ENCODE measurements at places on chromosomes 16 and 17. TPM values are rescaled to one million over a fixed set of nuclear protein-coding genes. Genes with fewer than 3 reads are reported as not detected.

The HOXB4 gene
- not detected for total RNA-seq

DNA sequence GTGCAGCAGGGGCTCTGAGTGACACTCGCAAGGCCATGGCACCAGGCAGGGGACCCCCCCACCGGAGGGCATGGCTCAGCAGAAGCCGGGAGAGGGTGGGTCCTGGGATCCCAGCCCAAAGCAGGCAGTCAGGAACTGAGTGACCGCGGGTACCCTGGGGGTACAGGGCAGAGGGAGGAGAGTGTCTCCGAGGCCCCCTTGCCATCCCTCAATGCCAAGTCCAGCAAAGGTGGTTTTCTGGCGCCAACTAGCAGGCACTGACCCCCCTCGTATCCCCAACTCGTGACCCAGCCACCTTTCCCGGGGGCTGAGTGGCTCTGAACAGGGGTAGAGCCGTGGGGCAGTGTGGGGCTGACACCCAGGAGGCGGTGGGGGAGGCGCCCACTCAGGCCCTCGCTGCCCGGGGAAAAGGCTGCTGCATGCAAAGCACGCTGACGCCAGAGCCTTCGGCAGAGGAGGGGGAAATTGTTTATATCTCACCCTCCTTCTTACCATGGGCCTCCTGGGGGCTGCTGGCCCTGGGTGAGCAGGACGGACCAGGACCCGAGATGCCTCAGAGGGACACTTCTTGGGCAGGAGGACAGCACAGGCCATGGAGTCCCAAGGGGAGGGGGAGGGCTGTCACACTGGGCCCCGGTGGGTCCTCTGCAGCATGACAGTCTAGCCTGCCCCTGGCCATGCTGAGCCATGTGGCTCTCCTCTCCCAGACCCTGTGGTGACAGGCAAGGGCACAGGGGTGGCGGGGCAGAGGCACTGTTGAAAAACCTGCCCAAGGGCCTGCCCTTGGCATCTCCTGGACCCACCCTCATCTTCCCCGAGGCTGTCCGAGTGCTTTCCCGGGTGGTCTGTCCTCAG is 14.6 kb upstream of the ENPP7 start:
- no peak for DNase-seq

The P2RX5 gene
- total RNA-seq = 28.9 TPM

DNA sequence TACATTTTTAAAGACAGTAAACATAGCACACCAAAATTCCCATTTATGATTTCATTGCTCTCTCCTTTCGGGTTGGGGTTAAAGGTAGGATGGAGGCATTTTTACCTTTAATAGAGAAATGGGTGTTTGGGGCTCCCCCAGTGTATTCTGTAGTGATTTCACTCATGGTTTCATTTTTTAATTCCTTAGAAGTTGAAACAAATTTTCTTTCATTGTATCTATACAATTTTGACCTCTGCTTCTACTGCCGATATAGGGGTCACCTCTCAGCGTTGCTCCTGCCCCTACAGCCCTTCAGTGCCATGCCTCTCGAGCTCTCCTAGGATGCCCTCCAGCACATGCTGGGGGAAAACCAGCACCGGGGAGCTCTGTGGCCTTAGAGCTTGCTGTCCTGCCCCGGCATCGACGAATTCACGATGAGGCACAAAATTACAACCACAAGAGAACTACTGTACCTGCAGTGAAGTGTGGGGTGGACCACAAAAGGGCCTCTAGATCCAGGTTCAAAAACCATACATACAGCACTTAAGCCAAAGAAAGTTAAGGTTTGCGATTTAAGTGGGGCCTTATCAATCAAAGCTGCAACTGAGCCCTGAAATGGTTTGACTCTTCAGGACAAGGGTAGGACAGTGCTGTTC is 39.3 kb downstream of the LITAFD start:
- DNase-seq = no peak

The ZG16 gene
- not detected for total RNA-seq

DNA sequence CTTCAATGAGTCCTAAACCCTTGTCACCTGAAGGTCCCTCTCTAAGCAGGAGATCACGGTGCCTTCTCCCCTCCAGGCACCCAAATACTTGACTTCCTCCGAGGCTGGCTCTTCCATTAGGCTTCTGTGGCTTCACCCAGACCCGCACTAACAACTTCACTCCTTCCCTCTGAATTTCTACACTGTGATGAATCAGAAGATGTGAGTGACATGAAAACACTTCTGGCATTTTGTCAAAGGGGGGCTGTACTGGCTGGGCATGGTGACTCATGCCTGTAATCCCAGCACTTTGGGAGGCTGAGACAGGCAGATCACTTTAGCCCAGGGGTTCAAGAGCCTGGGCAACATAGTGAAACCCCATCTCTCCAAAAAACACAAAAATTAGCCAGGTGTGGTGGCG is 72.6 kb upstream of the CNEP1R1 start:
- no peak for DNase-seq

The AHSP gene
- total RNA-seq = not detected

DNA sequence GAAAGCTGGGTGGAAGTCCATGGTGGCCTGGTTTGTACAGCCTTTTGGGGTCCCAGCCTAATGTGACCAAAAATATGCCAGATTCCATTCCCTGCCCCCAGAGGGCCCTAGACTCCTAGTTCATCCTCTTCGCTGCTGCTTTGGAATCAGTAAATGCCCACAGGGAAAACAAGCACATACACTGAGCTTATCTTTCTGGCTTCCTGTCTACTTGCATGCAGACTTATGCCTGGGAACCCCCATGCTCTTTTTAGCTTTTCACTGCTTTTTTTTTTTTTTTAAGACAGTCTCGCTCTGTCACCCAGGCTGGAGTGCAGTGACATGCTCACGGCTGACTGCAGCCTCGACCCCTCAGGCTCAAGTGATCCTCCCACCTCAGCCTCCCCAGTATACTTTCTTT is 6.2 kb upstream of the CD300LG start:
- peak; percentile 27 for DNase-seq

DNA sequence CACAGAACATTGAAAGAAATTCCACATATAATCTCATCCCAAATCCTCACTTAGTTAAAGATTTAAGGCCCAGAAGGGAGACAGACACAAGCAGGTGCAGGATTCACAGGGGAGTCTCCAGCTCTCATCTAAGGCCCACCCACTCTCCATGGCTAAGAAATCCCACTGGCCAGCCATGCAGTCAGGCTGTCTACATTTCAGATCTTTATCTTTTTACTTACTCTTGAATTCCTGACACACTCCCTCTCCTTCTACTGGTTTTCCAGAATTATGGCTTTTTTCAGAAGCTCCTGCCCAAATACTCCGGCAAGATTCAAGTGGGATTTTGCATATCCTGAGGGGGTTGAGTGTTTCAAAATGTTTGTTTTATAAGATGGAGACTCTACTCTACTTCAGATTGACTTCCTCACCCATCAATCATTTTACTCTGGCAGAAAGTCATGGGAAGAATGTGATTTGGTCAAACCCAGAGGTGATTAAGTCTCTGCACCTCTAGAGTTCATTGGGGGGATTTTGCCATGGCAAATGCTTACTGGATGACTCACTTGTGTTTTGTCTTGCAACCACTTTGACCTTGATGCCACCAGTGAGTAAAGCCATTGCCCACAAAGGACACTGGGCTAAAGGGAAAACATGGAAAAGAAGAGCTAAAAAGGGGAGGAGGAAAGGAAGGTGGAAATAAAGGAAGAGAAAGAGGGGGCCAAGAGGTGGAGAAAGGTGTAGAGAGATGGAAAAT is 688.8 kb upstream of the SALL1 start:
- DNase-seq = no peak

DNA sequence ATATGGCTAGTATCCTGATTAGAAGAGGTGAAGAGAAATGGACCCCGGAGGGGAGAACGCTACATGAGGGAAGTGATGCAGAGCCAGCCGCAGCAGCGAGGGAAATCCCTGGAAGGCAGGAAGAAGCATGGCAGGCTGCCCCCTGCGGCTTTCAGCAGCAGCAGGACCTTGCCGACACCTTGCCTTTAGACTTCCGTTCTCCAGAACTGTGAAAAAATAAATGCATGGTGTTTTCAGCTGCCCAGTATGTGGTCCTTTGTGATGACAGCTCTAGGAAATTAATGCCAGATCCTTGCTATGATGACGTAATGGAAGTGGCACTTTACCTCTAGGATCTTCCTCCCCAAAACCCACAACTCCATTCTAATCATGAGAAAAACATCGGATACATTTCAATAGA is 9.7 kb upstream of the ZFP1 start:
- DNase-seq = no peak

DNA sequence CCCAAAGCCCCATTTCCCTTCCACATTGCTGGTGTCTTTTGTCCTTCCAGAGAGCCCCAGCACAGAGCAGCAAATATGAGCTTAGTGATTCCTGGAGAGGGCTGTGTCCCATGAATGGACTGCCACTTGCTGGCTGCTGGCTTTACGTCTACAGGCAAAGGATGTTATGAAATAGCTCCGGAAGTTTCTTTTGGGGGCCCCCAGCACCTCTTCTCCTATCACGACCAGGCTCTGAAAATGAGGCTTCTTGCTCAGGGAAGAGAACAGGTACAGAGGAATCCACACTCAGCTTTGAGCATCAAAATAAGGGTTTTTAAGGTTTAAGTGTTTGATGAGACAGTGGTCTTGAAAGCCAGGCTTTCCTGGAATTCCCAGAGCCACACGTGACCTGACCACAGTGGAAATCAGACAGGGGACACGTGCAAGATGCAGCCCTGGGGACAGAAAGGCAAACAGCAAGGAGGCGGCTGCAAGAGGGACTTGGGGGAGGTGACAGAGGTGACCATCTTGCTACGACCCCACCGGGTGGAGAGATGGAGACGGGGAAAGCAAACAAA is 58.1 kb downstream of the ZDHHC7 start:
- DNase-seq = no peak

- no peak for DNase-seq
Measured at GRCh38 chr17:35715416-35715815, 16.0 kb upstream of the RASL10B start.

The RAD51D gene
- 9.9 TPM for total RNA-seq

DNA sequence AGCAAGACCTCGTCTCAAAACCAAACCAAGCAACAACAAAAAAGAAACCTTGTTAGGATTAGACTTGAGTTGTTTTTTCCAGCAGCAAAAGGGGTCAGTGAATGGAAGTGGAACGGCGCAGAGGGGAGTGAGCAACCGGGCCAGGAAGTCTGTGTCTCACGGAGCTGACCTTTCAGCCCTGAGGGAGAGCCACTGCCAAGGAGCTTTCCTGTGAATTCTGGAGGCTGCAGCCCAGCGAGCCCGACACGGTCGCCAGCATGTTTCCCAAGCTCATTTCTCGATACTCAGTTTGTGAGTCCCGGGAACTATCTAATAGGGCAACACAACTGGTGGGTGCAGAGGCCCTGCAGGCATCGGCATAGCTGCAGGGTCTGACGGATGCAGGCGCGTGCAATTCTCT is 19.6 kb downstream of the TELO2 start:
- no peak for DNase-seq
